Endothelial cell of umbilical vein (primary cell): ENCODE measurements at places on chromosomes 12 and 14.

GRCh38 chr14:59347915-59348314 lies 117.3 kb downstream of the GPR135 start:
- DNase-seq: no peak

GRCh38 chr14:37874429-37875109 lies 279.1 kb downstream of the TTC6 start:
- DNase-seq: peak; percentile 69

DNA sequence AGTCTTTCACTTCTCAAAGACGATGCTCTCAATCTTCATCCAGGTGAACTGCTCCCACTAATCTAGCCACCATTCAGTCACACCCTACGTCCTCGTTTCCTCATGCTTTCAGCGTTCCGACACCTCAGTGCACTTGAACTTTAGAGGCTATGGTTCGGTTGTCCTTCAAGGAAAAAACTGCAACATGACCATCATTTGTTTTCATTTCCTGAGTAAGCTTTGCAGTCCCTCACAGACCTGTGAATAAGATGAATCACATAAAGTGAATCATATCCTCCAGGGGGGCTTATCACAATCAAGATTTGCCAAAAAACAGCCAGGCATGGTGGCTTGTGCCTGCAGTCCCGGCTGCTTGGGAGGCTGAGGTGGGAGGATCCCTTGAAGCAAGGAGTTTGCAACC lies 80.2 kb downstream of the TMCC3 start:
- DNase-seq: peak; percentile 87

GRCh38 chr14:55749201-55749812 lies 169.3 kb downstream of the KTN1 start:
- DNase-seq: no peak

DNA sequence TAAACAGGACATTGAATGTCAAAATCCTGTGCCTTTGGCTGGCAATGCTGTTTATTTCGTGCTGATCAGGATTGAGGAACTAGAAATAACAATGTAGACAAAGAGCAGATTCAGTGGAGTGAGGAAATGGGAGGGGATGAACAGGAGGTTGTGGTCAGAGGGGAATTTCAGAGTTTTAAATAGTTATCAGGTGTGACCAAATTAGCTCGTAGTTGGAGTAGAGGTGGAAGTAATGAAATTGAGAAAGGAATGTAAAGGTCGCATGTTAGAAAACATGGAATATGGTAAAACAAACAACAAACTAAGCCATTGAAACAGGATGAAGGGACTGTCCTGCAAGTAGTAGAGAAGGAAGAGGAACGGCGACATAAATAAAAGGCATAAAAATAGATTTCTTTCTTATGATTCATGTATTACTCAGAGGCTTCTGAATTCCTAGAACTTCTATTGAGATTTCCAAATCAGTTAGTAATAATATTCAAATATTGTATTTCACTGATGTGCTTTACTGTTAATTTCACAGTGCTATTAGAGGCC lies 9.5 kb upstream of the SAV1 start:
- DNase-seq: peak; percentile 74

DNA sequence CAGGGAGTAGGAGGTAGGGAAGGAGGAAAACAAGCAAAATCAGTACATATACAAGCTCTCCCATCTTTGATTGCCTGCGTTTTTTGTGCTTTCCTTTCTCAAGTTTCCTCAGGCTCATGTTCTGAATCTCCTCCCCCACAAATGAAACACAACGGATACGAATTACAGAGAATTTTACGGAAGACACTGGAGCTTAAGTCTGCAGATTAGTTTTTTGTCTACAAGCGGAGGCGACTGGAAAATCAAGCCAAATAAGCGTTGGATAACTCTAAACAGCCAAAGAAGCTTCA lies 612 bp downstream of the WBP11 start:
- no peak for DNase-seq

DNA sequence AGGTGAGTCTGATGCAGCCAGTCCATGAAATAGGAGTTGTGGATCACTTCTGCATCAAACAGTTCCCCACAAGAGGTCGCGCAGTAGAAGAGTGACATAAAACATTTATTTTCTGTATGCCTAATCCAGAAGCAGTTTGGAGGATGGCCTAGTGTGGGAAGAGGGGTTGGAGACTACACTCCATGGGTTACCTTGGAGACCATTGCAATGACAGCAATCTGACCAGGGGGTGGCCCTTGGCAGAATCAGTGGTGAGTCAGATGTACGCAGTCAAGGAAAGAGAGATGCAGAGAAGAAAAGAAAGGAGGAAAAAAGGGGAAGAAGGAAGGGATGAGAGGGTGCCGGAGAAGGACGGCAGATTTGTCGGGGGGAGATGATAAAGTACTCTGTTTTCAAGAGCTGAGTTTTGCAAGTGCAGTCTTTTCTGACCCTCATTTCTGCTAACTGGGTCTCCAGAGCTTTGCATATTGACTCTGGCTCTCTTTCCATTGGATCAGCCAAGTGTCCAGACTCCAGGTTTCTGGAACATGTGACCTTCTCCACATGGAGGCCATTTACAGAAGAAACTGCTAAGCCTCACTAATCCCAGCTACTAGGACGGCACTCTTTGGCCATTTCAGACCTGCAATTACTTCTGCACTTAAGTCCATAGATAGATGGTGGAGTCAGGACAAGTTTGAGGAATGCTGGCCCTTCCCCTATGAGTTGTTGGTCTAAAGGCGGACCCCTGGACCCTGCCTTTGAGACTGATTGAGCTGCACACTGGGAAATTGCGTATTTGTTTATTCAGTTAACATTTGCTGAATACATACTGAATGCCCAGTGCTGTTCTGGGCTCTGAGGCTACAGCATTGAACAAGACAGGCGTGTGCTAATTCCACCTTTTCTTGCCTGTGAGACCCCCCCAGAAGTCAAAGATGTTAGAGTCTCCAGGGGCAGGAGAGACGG lies 424.2 kb downstream of the BCL11B start:
- no peak for DNase-seq

- no peak for DNase-seq
Measured at GRCh38 chr14:75615200-75615599, 36.8 kb downstream of the FLVCR2 start.

GRCh38 chr12:19200261-19200660 lies 70.7 kb downstream of the PLEKHA5 start:
- no peak for DNase-seq

GRCh38 chr14:30974628-30975027 lies 50.8 kb upstream of the AP4S1 start:
- DNase-seq: peak; percentile 32

- DNase-seq: no peak
Measured at GRCh38 chr12:28793581-28794151, 355.4 kb upstream of the FAR2 start.

DNA sequence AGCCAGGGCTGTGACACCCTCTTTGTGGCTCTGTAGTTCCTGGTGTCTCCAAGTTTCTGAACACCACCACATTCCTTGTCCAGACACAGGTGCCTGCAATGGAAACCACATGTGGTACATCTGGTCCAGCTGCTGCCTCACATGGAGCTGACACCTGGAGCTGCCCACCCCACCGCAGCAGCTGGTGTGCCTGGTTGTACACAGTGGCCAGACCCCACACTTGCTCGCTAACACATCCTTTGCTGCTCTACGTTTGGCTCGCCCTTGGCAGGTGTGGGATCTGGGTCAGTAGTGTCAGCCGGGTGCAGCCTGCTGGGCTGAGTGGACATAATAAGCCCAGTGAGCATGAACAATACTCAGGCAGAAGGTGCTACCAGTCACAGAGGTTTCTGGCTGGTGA lies 198.9 kb downstream of the ADGRD1 start:
- DNase-seq: no peak

DNA sequence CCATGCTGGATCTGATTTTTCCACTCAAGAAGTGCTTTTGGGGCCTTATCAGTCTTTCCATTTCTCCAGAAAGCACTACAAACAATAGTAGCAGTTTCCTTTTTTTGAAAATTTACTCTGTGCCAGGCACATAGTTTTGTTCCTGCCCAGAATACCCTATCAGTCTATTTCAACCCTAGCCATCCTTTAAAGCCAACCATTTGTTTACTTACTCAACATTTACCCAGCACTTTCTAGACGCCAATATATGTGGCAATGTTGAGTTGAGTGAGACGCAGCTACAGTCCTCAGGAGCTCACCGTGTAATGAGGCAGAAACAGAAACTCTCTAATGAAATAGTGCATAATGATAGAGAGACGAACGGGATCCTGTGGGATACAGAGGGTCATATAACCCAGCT lies 32.9 kb upstream of the CHST11 start:
- peak; percentile 44 for DNase-seq

DNA sequence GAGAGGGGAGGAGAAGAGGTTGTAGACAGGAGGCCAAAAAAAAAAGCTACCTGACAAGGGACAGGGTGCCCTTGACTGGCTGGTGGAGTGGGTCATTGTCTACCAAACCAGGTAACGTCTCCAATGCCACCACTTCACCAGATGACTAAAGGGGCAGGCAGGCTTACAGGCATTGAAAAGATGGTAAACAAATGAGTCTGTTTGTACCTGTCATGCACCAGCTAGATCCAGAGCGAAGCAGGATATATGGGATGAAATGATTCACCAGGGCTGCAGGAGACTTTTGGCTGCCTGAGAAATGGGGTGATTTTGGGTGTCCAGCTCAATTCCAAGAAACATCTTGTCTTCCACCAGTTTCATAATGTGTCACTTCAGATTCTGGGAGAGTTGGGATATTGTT lies 4.0 kb downstream of the C12orf54 start:
- DNase-seq: no peak

DNA sequence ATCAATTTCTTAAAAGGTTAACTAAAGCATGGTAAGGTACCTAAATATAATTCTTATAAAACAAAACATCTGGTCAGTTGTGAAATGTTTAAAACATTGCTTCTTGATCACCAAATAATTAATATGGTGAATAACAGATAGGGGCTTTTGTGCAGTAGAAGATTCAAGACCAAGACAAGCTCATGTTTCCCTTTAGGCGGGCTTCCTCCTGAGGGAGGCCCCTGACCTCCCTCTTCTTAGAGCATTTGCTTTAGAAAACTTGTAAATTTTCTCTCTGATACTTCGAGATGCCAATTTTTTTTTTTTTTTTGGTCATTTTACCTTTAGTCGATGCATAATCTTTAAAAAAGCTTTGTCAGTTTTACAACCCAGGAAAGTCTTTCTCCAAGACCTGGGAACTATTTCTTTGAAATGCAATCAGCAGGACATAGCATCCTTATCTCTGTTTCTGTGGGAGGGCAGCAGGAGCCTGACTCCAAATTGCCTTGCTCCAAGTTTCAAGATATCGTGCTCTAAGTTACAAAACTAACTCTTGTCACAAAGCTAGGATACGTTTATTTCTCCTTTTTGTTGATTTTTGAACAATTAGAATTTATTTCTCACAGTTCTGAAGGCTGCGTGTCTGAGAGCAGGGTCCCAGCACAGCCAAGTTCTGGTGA lies 66.6 kb upstream of the BICD1 start:
- DNase-seq: no peak

DNA sequence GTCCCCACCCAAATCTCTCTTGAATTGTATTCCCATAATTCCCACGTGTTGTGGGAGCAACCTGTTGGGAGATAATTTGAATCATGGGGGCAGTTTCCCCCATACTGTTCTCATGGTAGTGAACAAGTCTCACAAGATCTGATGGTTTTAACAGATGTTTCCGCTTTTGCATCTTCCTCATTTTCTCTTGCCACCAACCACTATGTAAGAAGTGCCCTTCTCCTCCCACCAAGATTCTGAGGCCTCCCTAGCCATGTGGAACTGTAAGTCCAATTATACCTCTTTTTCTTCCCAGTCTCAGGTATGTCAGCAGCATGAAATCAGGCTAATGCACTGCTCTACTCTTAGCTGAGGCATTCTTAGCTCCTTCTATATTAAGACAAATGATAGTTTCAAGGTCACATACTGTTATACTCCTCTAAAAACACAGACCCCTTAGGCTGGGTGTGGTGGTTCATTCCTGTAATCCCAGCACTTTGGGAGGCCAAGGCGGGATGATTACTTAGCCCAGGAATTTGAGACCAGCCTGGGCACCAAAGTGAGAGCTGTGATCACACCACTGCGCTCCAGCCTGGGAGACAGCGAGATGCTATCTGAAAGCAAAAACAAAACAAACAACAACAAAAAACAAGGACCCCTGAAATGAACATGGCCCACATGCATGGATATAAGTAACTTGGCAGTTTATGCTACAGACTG lies 3.6 kb downstream of the SCAF11 start:
- no peak for DNase-seq

DNA sequence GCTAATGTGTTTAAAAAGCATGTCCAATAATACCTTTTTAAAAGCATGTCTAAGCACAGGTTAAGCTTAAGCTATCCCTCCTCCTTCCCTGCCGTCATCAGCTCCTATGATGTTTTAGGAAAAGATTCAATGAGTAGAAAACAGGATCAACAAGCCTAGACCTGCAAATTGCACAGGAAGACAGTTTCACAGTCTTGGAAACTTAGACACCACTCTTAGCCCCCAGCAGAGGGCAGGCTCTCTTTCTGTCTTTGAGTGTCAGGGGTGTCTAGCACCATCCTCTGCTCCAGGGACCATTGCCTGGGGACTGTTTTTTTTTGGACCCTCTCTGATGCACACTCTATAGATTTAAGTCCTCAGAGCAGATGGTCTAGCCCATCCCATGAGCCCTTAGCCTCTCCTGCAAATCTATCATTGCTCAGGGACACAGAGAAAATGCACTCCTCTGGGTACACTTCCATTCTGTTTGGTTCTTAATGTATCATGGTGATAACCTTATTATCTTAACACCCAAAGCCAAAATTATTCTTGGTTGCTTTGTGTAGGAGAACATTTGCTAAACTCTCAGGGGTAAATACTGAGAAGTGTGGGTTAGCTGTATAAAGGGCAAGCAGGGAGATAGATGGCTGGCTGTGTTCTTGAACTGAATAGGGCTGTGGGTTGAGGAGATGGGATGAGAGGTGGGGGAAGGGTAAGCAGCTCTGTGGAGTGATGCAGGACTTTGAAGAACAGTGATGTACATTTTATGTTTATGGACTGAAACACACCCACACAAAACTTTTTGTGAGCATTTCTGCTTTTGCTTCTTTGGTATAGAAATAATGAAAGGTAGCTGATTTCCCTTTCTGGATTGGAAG lies 259.9 kb upstream of the DDHD1 start:
- peak; percentile 26 for DNase-seq

GRCh38 chr12:123233505-123234308 lies 471 bp downstream of the MTRFR start:
- DNase-seq: no peak

- no peak for DNase-seq
Measured at GRCh38 chr12:28343713-28344112, 153.5 kb downstream of the CCDC91 start.

GRCh38 chr14:49977126-49977841 lies 84.4 kb downstream of the ARF6 start:
- peak; percentile 27 for DNase-seq

- DNase-seq: no peak
Measured at GRCh38 chr14:76880449-76880848, 54.2 kb downstream of the LRRC74A start.

DNA sequence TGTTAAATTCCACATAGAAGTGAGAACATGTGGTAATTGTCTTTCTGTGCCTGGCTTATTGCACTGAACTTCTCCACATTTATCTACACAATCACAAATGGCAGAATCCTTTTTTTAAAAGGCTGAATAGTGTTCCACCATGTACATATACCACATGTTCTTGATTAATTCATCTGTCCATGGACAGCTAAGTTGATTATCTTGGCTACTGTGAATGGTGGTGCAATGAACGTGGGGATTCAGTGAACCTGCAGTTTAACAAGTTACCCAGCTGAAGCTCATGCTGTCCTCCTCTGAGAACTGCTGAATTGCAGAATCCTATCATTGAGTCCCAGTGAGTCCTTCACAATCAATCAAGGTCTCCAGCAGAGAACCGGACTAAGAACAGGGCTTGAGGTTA lies 74.9 kb downstream of the TBK1 start:
- no peak for DNase-seq
